Neural crest cell (in vitro differentiated cells): ENCODE measurements at places on chromosomes 1 and 21. TPM values are rescaled to one million over a fixed set of nuclear protein-coding genes. Genes with fewer than 3 reads are reported as not detected.

GRCh38 chr1:150152182-150152536 is 2.4 kb downstream of the PLEKHO1 start:
- peak overlapping the region; percentile 97 for H3K4me3 ChIP-seq
- no peaks in the 10 kb centered on the region for H3K27me3 ChIP-seq
- peaks cover 39% of the 10 kb centered on the region for H3K36me3 ChIP-seq
- no peak for DNase-seq

- H3K27me3 ChIP-seq, result no peaks in the 10 kb centered on the region
- peak overlapping the region; percentile 54 for H3K27ac ChIP-seq
- peak; percentile 57 for DNase-seq
- no peaks in the 10 kb centered on the region for H3K36me3 ChIP-seq
- H3K4me3 ChIP-seq, result no peak overlapping the region
Observed at GRCh38 chr1:23634840-23635651, 56.6 kb upstream of the RPL11 start.

GRCh38 chr1:172394811-172395210 is 25.7 kb upstream of the C1orf105 start:
- H3K36me3 ChIP-seq, result no peaks in the 10 kb centered on the region
- H3K4me1 ChIP-seq, result peaks cover 64% of the 10 kb centered on the region
- DNase-seq, result no peak
- H3K27ac ChIP-seq, result no peak overlapping the region
- no peaks in the 10 kb centered on the region for H3K27me3 ChIP-seq

GRCh38 chr1:10257851-10258250 is 47.5 kb downstream of the KIF1B start:
- peaks cover 12% of the 10 kb centered on the region for H3K36me3 ChIP-seq
- peaks cover 31% of the 10 kb centered on the region for H3K4me1 ChIP-seq
- H3K27me3 ChIP-seq, result no peaks in the 10 kb centered on the region

DNA sequence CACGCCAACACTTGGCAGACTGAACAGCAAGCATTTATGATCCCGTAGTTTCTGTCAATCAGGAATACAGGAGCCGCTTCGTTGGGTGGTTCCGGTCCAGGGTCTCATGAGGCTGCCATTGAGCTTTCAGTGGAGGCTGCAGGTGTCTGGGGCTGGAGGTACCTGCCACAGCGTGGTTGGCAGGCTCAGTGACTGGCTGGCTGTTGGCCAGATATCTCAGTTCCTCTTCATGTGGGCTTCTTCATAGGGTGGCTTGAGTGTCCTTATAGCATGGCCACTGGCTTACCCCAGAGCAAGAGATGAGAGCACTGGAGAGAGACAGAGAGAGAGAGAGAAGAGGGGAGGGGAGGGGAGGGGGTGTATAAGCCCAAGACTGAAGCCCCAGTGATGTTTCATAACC is 29.3 kb downstream of the PIK3CD start:
- no peak for DNase-seq
- H3K4me3 ChIP-seq, result no peak overlapping the region
- H3K36me3 ChIP-seq, result no peaks in the 10 kb centered on the region
- no peaks in the 10 kb centered on the region for H3K4me1 ChIP-seq
- peaks cover 4% of the 10 kb centered on the region for H3K27me3 ChIP-seq
- no peak overlapping the region for H3K27ac ChIP-seq

- peaks cover 10% of the 10 kb centered on the region for H3K27me3 ChIP-seq
- DNase-seq, result no peak
- no peak overlapping the region for H3K27ac ChIP-seq
Observed at GRCh38 chr1:221782970-221783369, 41.1 kb upstream of the DUSP10 start.

DNA sequence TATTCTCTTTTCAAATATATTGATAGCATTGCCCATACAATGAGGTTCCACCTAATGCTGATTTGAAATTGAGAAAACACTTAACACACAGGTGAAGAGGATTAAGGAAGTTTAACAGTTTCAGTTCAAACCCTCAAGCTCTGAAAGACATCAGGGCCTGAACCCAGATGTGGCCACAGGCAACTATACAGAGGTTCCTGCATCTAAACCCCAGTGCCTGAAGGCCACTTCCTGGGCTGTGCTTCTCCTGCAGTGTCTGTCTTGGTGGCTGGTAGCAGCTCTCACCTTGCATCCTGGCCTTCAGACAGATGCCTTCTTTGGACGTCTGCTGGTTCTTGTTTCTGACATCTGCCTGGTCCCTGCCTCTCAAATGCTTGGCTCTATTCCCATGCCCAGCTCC is 25.1 kb upstream of the NGF start:
- peaks cover 3% of the 10 kb centered on the region for H3K27me3 ChIP-seq
- H3K4me1 ChIP-seq, result no peaks in the 10 kb centered on the region
- peaks cover 8% of the 10 kb centered on the region for H3K36me3 ChIP-seq
- no peak for DNase-seq

GRCh38 chr1:2493218-2493617 is 17.1 kb downstream of the PLCH2 start:
- H3K27ac ChIP-seq, result peak overlapping the region; percentile 43
- H3K4me3 ChIP-seq, result no peak overlapping the region
- no peaks in the 10 kb centered on the region for H3K27me3 ChIP-seq
- no peak for DNase-seq

DNA sequence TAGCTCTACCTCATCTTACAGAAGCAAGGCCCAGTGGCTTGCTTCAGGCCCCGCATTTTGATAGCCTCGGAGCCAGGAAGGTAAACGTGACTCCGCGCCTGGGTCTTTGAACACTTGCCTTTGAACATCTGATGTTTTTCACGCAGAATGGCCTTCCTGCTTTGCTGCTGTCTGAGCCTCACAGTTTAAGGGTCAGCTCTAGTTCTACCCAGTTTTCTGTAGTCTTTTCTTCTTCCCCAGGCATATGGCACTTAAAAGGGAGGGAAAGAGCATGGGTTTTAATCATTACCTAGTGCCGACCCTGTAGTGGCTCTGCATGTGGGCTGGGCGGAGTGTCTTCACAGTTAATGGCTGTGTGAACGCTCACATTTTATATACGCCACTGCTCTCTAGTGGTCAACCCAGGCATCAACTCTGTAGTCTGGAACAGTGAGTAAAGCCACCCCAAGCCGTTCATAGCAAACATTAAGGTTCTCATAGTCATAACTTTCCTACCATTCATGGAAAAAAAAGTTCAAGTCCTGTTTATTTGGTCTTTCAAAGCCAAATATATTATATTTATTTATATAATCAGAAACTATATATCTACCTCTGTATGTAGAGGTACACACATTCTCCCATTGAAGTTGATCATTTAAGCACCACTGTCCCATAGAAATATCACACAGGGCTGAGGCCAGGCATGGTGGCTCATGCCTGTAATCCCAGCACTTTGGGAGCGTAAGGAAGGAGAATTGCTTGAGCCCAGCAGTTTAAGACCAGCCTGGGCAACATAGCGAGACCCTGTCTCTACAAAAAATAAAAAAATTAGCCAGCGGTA is 78.1 kb downstream of the IER5 start:
- no peaks in the 10 kb centered on the region for H3K4me1 ChIP-seq
- H3K27ac ChIP-seq, result no peak overlapping the region
- H3K4me3 ChIP-seq, result no peak overlapping the region

GRCh38 chr21:24204641-24205040 is 1402.6 kb downstream of the MRPL39 start:
- H3K4me3 ChIP-seq, result no peak overlapping the region
- no peaks in the 10 kb centered on the region for H3K27me3 ChIP-seq
- no peak for DNase-seq
- H3K27ac ChIP-seq, result no peak overlapping the region

- H3K4me1 ChIP-seq, result no peaks in the 10 kb centered on the region
- H3K36me3 ChIP-seq, result no peaks in the 10 kb centered on the region
- H3K27me3 ChIP-seq, result no peaks in the 10 kb centered on the region
- H3K27ac ChIP-seq, result no peak overlapping the region
- H3K4me3 ChIP-seq, result no peak overlapping the region
Observed at GRCh38 chr1:206015071-206015470, 8.6 kb downstream of the CTSE start.

- H3K27me3 ChIP-seq, result no peaks in the 10 kb centered on the region
- H3K4me3 ChIP-seq, result no peak overlapping the region
- no peak overlapping the region for H3K27ac ChIP-seq
- H3K4me1 ChIP-seq, result peaks cover 5% of the 10 kb centered on the region
Observed at GRCh38 chr21:43608225-43608624, 51.1 kb downstream of the HSF2BP start.

DNA sequence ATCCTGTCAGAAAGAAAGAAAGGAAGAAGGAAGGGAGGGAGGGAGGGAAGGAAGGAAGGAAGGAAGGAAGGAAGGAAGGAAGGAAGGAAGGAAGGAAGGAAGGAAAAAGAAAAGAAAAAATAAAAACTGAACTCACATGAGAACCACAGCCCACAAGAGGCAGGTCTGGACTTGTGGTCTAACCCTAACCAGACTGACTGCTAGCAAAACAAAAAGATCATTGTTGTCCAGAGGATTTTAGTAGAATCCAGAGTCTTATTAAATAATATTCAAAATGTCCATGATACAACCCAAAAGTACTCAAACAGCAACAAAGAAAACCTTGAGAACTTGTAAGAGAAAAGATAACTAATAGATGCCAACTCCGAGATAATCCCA is 4.7 kb upstream of the ITGB2 start:
- H3K4me3 ChIP-seq, result peak overlapping the region; percentile 12
- peaks cover 39% of the 10 kb centered on the region for H3K4me1 ChIP-seq
- DNase-seq, result no peak

GRCh38 chr1:161398900-161399256 is 31.2 kb upstream of the CFAP126 start:
- DNase-seq, result no peak
- H3K27me3 ChIP-seq, result peaks cover 38% of the 10 kb centered on the region
- peaks cover 21% of the 10 kb centered on the region for H3K4me1 ChIP-seq
- H3K27ac ChIP-seq, result peak overlapping the region; percentile 97

GRCh38 chr21:38490411-38491020 is 7.8 kb downstream of the ERG start:
- no peak overlapping the region for H3K4me3 ChIP-seq
- no peaks in the 10 kb centered on the region for H3K27me3 ChIP-seq
- peaks cover 28% of the 10 kb centered on the region for H3K4me1 ChIP-seq
- no peak overlapping the region for H3K27ac ChIP-seq
- no peak for DNase-seq

DNA sequence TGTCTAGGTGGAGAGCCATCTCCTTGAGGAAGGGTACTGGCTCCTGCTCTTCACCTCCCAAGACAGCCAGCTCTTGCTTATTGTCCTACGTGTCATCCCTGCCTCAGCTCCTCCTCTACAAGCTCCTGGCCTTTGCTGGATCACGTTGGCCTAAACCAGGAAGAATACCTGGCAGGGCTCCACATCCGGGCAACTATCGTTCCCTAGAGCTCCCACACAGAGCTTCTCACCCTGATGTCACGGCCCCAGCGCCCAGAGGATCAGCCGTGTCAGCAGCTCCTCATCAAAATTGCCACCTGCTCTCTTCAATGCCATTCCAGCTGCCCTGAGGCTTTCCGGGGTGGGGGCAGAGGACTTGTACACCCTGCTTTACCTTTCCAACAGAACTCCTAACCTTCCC is 1.9 kb upstream of the TPM3 start:
- DNase-seq, result no peak
- no peak overlapping the region for H3K4me3 ChIP-seq
- H3K27me3 ChIP-seq, result peaks cover 34% of the 10 kb centered on the region
- peaks cover 9% of the 10 kb centered on the region for H3K4me1 ChIP-seq
- no peak overlapping the region for H3K27ac ChIP-seq

DNA sequence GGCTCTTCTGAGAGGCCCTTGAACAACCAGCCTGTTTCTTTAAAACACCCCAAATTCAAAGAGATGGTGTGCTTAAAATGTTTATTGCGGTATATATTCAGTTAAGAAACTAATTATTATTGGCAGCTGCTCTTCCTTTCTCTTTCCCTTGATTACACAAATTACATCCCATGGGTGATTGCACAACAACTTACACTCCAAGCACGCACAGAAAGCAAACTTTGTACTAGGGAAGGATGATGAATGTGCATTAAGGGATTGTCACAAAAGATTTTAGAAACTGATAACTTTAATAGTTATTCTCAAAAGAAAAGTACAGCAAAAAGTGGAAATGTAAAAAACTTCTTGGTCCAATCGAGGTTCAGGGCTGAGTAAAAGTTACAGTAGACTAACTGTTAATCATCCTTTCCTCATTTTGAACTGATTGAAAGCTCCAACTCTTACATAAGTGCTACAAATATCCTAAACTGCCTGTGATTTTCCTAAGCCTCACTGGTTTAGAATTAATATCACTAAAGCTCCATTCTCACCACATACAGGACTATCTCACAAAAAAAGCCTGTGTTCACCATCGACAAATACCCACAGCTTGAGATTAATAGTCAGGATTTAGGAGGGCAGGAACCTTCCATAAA is 153.4 kb downstream of the TTLL7 start:
- DNase-seq, result no peak
- no peaks in the 10 kb centered on the region for H3K27me3 ChIP-seq
- H3K4me3 ChIP-seq, result no peak overlapping the region
- H3K4me1 ChIP-seq, result no peaks in the 10 kb centered on the region

GRCh38 chr21:39115576-39116235 is 67.5 kb downstream of the PSMG1 start:
- H3K27ac ChIP-seq, result no peak overlapping the region
- H3K4me3 ChIP-seq, result no peak overlapping the region
- peaks cover 9% of the 10 kb centered on the region for H3K4me1 ChIP-seq
- H3K27me3 ChIP-seq, result no peaks in the 10 kb centered on the region
- no peaks in the 10 kb centered on the region for H3K36me3 ChIP-seq

DNA sequence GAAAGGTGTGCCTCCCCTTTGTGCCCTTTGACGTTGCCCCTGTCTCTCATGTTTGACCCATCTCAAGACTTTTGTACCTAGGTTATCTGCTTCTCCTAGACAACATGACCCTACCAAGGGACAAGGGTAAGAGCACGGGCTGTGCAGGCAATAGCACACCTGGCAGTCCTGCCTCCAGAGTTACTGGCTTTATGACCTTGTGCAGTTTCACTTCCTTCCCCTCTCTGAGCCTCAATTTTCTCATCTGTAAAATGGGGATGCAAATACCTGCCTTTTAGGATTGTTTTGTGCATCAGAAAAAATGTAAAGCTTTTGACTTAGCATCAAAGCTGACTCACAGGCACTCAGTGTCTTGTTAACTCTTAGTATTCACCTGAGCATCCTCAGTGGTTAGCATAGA is 36.4 kb downstream of the ELK4 start:
- H3K27ac ChIP-seq, result no peak overlapping the region
- no peaks in the 10 kb centered on the region for H3K27me3 ChIP-seq
- DNase-seq, result no peak
- H3K36me3 ChIP-seq, result peaks cover 5% of the 10 kb centered on the region
- H3K4me3 ChIP-seq, result no peak overlapping the region

GRCh38 chr21:15423676-15424445 is 305.9 kb upstream of the USP25 start:
- peak overlapping the region; percentile 14 for H3K27ac ChIP-seq
- no peak for DNase-seq
- peak overlapping the region; percentile 11 for H3K4me3 ChIP-seq
- peaks cover 56% of the 10 kb centered on the region for H3K4me1 ChIP-seq

BRINP3 gene
- total RNA-seq, result 0.45 and 0.77 TPM in 2 replicates

IL19 gene
- total RNA-seq, result not detected in 2 replicates

CCDC27 gene
- total RNA-seq, result not detected in 2 replicates

TRIM67 gene
- 1.6 and 1.9 TPM in 2 replicates for total RNA-seq

TACSTD2 gene
- total RNA-seq, result not detected in 2 replicates

KRTAP19-1 gene
- total RNA-seq, result not detected in 2 replicates

TRIM58 gene
- total RNA-seq, result 1.6 and 2.1 TPM in 2 replicates

NPHS2 gene
- total RNA-seq, result not detected in 2 replicates

IL23R gene
- total RNA-seq, result not detected in 2 replicates
